Left ventricle myocardium inferior (tissue), 1 donor: ENCODE measurements at places on chromosomes 16 and 17. TPM values are rescaled to one million over a fixed set of nuclear protein-coding genes. Genes with fewer than 3 reads are reported as not detected.
A peak's percentile ranks its signal among the peaks of the same experiment; 100 is the strongest.

Gene ADGRG1
- 21.3 TPM for total RNA-seq

Gene CPHXL2
- not detected for total RNA-seq

DNA sequence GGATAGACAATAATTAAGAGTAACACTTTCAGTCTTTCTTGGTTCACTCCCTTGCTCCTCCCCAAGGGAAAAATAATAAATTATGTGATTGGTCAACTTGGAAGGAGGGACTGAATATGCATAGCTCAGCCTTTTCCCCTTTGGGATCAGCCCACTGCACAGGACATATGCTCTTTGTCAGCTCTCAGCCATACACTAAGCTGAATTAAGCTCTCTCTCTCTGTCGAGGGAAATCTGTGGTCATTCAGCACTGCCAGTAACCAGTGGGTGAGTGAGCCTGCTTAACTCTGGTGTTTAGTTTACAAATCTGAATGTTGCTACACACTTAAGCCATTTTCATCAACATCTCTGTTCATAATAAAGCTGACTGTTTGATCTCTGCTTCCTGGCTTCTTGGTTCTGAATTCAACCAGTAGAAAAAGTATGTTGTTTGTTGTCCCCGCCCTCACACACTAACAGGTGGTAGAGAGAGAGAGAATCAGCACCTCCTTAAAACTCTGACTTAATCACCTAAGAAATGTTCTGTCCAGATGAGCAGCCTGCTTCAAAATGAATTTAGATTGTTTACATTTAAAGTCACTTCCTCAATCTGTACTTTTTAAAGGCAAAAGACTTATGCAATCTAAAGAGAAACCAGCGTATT is 102.3 kb upstream of the C17orf78 start:
- H3K27ac ChIP-seq: no peak overlapping the region
- no peak overlapping the region for H3K4me3 ChIP-seq
- DNase-seq: no peak
- peaks cover 53% of the 10 kb centered on the region for H3K36me3 ChIP-seq

DNA sequence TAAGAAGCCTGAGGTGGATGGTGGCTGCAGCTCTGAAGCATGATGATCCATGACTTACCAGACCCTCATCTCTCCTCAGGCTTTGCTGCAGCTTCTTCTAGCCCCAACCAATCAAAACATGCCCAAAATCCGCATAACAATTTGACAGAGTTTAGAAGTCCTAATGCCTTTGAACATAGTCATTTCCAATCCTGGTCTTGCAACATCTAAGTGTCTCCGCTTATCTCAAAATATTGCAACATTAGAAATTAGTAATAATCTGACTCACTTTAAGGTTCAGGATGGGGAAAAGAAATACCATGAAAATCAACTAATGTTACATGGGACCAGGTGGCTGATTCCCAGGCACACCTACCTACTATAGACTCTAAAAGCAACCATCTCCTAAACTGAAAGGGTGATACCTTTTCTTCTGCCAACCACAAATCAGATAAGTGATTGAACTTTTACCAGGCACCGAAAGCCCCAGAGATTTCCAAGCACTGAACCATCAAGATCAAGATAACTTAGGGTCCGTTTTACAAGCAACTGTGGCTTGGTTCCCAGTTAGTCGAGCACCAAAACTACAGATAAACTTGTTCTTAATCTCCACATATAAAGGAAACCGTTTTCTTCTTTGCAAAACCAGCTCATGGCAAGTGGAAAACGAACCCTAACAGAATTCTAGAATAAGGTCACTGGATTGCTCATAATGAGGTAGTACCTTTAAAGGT is 14.0 kb downstream of the ERN1 start:
- H3K4me1 ChIP-seq: peaks cover 36% of the 10 kb centered on the region
- no peak overlapping the region for H3K27ac ChIP-seq
- H3K36me3 ChIP-seq: no peaks in the 10 kb centered on the region
- H3K27me3 ChIP-seq: no peaks in the 10 kb centered on the region

Gene SMIM22
- not detected for total RNA-seq

DNA sequence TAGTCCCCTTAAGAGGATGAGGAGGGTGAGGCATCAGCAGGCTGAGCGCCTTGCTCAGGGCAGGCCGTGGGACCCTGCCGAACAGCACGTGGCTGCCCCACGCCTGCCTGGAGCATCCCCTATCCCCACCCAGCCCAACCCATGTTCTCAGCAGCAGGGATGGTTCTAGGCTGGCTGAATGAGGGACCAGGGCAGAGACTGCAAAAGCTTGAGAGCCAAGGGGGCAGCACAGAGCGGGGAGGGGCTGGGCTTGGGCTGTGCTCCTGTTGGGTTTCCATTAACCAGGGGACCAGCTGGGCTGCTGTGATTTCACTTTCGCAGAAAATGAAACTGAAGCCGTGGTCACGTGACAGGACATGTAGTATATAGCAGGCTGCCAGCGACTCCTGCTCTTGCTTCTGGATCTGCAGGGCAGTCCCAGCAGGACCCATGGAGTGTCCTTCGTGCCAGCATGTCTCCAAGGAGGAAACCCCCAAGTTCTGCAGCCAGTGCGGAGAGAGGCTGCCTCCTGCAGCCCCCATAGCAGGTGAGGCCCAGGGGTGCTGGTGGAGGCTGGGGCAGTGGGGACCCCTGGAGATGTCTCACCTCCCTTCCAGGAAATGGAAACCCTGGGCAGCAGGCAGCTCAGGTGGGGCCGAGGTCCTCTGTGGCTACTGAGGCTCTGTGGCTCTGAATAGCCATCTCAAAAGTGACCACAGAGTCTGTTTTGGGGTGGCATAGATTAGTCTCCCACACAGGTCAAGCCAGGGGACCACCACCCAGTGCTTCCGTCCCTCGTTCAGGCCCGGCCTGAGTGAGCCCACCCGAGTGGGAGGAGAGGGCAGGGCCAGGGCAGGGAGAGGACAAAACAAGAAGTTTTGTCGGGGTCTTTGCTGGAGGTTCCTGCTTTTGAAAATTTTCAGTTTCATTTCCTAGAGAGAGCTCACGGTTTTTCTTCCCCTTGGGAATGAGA is 2.9 kb downstream of the RNF213 start:
- H3K4me3 ChIP-seq: peak overlapping the region; percentile 97
- H3K27ac ChIP-seq: peak overlapping the region; percentile 99
- peak; percentile 75 for DNase-seq
- H3K36me3 ChIP-seq: peaks cover 20% of the 10 kb centered on the region

DNA sequence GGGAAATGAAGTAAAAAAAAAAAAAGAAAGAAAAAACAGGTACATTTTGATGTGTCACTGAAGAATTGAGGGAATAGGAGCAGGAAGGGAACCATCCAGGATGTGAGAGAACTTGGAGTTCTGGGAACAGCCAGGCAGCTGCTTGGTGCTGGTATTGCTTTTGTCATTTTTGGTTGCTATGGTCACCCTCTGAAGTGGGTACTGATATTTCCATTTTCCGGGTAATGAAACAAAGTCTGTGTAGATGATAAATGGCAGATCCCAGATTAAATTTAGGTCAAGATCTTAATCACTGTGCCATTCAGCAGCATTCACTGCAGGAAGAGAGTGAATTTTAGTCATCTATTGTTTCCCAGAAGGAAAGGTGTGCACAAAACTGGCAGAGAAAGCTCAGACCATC is 93.6 kb downstream of the ABCA8 start:
- no peak overlapping the region for H3K27ac ChIP-seq
- no peaks in the 10 kb centered on the region for H3K27me3 ChIP-seq
